ENCODE measurements at places on chromosomes 7 and 10.

DNA sequence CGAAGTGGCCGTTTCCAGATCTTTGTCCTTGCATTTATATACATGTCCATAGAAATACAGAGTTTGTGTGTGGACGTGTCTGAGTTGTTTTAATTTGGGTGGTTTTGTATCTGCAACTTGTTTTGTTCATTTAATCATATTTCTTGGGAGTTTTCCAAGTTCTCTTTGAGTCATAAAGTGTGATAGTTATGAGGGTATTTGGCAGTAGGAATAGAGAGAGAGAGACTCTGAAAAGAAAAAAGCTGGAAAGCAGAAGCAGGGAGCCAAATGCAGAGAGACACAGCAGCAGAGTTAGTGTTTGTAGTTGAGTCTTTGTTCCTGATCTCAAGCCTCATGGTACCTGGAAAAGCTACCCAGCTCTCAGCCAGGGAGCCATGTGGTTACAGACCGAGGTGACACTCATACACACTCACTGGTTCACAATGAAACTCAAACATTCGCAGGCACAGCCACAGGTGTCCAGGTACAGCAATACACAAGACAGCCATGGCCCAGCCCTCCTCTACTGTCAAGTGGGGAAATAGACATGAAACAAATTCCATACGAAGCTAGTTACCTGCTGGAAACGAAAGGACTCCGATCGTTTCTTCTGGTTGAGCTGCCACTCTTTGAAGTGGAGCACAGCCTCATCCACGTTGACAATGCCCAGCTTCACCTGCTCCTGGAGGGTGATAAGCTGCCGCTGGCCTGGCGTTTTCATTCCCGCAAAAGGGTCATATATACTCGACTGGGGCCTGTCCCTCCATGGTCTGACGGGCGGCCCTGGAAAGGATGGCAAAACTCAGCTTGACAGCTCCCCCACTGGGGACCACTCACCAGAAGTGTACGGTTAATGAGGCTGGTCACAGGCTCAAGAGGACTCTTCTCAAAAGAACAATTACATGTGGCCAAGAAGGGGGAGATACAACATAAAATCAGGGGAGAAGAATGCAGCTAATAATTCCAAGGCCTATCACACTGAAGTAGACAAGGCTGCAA lies 33.3 kb upstream of the TM9SF3 start:
- DNase-seq, result no peak

- DNase-seq, result peak; percentile 66
Observed at GRCh38 chr7:148264933-148265557, 325.5 kb upstream of the C7orf33 start.

GRCh38 chr10:49600781-49601400 lies 9.2 kb upstream of the SLC18A3 start:
- no peak for DNase-seq

GRCh38 chr7:101553771-101554445 lies 75.2 kb downstream of the MYL10 start:
- no peak for DNase-seq

DNA sequence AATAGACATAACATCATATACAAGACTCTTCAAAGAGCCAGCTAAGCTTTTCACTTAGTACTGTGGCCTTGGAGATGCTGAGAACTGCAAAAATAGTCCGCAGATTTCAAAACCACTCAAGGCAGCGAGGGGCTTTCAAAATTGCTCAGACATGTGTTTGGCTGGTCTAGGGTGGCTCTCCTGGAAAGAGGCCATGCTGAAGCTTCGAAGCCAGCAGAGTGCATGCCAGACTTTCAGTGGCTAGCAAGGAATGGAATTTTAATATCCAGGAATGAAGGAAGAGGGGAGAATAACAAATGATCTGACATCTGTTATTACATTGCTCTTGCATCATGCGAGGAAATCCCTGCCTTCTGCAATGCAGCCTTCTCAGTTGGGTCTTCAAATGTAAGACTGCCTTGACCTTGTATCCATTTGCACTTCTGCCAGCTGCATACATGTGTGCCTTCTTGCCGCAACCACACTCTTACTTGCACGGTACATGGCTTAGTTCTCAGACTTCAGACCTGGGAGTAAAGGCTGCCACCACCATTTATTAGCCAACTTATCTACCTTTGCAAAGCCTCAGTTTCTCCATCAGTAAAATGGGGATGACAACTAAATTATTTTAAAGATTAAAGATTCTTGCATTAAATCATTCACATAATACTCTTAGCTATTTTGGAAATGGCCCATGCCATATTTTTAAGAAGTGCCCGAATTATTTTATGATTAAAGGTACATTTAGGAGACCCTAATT lies 55.9 kb downstream of the ITIH5 start:
- DNase-seq, result peak; percentile 80

DNA sequence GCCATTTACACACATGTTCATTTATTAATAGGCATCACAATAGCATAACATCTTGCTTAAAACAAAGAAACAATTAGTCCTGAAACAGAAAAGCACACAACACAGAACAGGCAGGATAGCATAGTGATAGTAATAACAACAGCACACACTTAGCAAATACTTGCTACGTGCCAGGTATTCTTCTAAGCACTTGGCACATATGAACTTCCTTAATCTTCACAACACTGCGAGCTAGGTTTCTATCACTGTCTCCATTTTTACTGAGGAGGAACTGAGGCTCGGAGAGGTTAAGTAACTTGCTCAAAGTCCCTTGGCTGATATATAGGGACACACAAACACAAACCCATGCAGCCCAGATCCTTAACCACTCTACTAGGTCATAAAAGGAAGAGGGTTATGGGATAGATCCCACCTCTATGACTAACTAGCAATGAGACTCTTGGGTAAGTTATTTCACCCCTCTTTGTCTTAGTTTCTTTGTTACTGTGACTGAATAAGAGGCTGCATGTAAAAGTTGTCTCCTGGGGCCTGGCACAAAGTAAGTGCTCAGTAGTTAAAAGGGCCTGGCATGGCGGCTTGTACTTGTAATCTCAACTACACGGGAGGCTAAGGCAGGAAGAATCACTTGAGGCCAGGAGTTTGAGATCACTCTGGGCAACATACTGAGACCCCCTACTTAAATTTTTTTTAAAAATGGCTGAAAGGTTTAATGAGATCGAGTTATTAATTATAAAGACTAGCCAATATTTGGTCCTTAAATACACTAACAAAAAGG lies 181.0 kb upstream of the RHOBTB1 start:
- no peak for DNase-seq

DNA sequence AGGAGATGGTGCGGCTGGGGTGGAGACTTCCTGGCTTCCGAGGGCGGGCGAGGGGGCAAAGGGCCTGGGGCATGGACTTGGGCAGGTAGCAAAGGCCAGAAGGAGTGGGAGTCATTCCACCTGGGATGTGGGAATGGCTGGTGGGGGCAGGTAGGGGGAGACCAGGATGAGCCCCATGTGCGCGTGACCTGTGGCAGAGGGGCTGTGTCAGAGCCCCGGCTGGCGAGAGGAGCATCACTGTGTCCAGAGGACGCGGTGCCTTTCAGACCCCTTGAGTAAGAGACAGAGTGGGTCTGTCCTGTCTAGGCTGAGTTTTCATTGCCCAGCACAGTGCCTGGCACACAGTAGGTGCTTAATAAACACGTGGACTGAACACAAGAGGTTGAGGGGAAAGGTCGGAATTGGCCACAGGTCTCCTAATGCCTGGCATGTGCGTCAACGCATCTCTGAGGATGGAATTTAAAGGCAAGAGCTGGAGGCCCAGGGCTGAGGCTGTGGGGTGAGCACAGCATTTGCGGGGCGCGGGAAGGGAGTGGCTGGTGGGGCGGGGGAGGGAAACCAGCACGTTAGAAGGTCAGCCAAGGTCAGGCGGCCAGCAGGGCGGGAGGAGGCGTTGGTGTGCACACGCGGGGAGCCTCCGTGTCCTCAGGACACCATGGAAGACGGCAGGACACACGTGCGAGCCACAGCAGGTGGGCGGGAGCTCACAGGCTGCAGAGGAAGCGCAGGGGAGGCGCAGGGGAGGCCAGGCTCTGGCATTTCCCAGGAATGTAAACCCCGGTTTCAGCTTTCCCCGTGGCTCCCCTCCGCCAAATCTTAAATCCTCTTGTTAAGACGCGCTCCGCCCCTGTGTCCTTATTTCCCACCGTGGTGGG lies 51.8 kb downstream of the CUX1 start:
- DNase-seq, result peak; percentile 53

- peak; percentile 86 for DNase-seq
Observed at GRCh38 chr7:117127585-117128168, 174.4 kb downstream of the ST7 start.

- DNase-seq, result no peak
Observed at GRCh38 chr7:111215550-111215949, 124.6 kb downstream of the LRRN3 start.

- no peak for DNase-seq
Observed at GRCh38 chr7:115015619-115016018, 93.7 kb downstream of the MDFIC start.

DNA sequence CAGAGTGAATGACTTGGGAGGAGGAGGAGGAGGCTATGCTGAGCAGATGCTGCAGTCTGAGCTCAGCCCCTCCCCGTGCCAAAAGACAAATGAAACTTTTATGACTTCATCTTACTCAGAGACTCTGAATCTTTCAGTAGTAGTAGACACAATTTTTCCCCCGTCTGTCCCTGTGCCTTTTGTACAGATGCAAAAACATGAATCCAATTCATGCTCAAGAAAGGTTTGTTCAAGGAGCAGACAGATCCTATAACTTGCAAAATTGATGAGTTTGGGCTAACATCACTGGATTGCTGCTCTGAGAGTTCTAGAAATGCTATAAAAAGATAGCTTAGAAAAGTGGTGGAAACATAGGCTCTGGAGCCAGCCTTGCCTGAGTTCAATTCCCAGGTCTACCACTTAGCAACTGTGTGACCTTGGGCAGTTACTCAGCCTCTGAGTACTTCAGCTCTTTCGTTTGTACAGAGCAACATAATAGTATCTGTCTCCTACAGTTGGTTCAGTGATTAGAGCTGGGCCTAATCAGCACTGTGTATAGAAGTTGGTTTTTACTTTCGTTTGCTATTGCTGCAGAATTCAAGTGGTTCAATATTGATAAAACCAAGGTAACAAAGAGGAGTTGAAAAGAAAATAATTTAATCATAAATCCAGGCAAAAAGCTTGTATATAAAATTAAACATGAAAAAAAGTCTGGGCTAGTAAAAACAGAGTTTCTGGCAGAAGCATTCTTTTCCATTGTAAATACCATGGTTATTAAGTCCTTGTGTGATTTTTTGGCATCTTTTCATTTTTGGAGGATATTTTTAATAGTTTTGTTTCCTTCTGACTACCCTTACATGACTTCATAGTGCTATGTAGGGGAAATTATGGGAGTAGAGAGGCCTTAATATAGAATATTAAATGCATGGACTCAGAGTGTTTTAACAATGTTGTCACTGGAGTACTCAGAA lies 174.2 kb upstream of the ZNF32 start:
- peak; percentile 58 for DNase-seq

DNA sequence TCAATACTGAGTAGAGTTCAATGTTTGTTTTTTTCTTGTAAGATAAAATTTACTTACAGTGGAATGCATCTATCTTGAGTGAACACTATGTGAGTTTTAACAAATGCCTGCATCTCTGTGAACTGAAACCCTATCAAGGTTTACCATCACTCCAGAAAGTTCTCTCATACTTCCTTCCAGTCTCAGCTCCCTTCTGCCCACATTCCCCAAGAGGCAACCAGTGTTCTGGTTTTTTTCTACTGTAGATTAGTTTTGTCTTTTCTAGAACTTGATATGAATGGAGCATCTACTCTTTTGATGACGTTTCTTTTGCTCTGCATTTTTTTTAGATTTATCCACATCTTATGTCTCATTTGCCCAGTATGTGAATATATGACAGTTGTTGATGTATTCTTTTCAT lies 17.1 kb downstream of the WIPI2 start:
- DNase-seq, result no peak

Measured in eye (tissue), 1 donor.